ENCODE measurements at places on chromosomes 13 and 19.
A peak's percentile ranks its signal among the peaks of the same experiment; 100 is the strongest.

DNA sequence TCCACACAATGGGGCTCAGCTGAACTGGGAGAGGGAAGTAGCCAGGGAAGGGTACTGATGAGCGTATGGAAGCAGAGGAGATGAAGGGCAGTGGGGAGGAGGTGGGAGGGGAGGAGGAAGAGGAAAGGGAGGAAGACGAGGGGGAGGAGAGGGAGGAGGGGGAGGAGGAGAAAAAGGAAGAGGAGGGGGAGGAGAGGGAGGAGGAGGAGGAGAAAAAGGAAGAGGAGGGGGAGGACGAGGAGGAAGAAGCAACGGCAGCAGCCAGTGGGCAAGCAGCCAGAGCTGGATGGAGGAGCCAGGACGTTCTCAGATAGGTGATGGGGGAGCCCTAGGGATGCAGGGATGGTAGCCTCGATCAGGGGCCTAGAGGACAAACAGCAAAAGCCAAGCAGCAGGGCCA lies 5.6 kb downstream of the CERS4 start:
- DNase-seq, result no peak

DNA sequence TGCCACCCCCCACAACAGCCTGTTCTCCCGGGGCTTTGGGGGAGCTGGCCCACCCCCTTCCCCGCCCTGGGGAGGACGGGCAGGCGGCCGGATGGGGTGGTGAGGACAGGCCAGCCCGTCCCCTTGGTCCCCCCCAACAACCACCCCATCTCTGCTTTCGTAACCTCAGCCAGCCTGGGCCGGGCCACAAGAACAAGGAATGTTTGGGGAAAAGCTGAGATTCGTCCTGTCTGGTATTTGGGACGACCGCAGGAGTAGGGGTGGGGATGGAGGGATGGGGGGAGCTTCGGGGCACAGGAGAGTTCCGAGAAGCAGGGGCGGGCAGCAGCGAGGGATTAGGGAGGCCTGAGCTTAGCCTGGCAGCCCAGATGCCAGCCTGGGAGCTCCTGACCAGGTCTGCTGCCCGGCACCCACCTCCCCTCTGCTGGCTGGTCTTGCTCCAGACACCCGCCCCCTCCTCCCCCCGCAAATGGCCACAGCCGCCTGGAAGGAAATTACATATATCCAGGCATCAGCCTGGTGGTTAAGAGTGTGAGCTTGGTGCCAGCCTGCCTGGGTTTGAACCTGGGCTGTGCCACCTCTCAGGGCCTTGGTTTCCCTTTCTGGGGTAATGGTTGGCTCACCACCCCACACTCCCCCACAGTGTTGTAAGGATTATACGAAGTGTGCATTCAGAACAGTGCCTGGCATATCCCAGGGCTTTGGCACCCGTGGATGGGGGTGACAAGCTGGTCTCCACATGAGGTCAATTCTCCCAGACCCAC lies at the start of gene PODNL1:
TSS of gene PODNL1 (minus strand) at position 117 of the 764 bp plus-strand sequence. CDS start 236 bp downstream, outside the sequence.
- DNase-seq, result no peak

- no peak for DNase-seq
These were observed 56.4 kb upstream of the NPAS1 start for GRCh38 chr19:46963093-46963734.

- DNase-seq, result no peak
These were observed 20.1 kb upstream of the ARHGEF18 start for GRCh38 chr19:7328647-7329046.

- DNase-seq, result no peak
These were observed 18.0 kb upstream of the ZNF723 start for GRCh38 chr19:22814124-22814523.

GRCh38 chr13:95865080-95865615 lies 188.1 kb downstream of the UGGT2 start:
- DNase-seq, result no peak

DNA sequence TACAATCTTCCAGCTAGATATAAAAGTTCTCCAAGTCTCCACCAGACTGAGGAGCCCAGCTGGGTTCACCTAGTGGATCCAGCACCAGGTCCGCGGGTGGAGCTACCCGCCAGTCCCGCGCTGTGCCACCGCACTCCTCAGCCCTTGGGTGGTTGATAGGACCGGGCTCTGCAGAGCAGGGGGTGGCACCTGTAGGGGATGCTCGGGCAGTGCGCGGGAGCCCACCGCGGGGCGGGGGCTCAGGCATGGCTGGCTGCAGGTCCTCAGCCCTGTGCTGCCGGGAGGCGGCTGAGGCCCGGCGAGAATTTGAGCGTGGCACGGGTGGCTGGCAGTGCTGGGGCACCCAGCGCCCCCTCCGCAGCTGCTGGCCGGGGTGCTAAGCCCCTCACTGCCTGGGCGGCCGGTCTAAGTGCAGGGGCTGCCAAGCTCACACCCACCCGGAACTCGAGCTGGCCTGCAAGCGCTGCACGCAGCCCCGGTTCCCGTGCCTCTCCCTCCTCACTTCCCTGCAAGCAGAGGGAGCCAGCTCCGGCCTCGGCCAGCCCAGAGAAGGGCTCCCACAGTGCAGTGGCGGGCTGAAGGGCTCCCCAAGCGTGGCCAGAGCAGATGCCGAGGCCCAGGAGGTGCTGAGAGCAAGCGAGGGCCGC lies 542.8 kb upstream of the PCDH9 start:
- no peak for DNase-seq

DNA sequence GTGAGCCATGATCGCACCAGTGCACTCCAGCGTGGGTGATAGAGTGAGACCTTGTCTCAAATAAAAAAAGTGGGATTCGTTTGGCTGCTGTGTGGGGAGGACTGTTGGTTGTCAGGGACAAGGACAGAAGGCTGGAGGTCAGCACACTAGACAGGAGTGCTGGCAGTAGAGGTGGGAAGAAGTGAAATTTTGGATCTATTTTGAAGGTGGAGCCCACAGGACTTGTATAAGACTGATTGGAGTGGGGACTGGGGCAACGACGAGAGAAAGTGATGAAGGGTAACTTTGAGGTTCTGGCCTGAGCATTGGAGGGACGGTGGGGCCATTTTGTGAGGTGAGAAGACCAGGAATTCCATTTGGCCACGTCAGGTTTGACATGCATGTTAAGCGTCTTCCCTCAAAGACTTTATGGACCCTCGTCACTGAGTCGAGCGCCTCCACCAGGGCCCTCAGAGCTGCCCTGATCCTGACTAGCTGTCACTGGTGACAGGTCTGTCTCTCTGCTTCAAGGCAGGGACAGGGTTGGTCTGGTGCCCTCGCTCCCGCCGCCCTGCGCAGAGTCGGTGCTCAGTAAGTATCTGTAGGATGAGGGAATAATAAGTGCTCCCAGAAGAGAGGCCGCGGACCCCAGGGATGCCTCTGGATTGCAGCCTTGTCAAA lies 673 bp downstream of the CTU1 start:
- peak; percentile 36 for DNase-seq

GRCh38 chr13:43780666-43781065 lies 6.1 kb downstream of the ENOX1 start:
- DNase-seq, result no peak

DNA sequence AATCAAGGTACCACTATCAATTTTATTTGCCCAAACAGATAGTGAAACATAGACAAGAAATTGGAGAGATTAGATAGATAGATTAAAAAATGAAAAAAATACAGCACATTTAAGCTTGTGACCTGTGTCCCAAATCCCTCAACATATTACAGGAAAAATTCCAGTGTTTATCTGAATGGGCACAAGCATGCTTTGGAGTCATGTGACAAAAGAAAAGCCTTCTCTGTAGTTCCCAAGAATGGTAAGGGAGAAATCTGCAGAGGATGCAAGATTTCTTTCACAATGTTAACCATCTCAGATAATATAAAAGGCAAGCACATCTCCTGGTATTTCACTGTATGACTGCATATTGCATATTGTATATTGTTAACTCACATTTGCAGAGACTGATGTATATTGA lies 168.0 kb downstream of the PCDH9 start:
- DNase-seq, result no peak

- DNase-seq, result peak; percentile 38
These were observed 122.6 kb upstream of the SLC10A2 start for GRCh38 chr13:103188713-103189326.

GRCh38 chr13:106418556-106418955 lies 116.9 kb downstream of the EFNB2 start:
- DNase-seq, result no peak

GRCh38 chr13:35500144-35500543 lies 23.7 kb upstream of the MAB21L1 start:
- no peak for DNase-seq

DNA sequence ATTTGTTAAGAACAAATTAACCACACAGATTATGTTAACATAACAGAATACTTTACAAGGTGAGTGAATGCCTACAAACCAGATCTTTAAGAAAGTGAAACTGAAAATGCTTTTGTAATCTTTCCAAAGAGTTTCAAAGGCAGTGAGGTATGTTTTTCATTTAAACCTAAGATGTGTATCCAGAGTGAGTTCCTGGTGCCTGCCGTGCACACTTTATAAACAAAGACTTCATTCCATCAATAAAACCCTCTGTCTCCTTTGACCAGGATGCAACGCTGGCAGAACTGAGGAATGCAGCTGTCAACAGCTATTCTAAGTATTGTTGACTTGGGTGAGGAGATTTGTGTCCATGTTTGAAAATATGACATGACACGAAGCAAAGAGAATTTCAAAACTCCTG lies 344.6 kb downstream of the DNAJC15 start:
- no peak for DNase-seq

DNA sequence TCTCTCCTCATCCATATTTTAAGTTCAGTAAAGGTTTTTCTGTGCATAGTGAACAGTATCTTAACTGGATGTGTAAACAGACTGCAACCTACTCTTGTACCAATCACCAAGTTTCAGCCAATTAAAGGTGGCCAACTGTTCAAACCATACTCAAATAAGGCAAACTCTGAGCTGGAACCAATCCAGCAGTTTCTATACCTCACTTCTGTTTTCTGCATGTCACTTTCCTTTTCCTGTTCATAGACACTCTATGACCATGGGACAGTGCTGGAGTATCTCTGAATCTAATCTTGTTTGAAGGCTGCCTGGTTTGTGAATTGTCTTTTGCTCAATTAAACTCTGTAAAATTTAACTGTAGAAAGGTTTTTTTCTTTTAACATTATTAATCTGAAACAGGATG lies 470.3 kb upstream of the SLITRK6 start:
- no peak for DNase-seq

- no peak for DNase-seq
These were observed 1.0 kb upstream of the TYROBP start for GRCh38 chr19:35908973-35909683.

DNA sequence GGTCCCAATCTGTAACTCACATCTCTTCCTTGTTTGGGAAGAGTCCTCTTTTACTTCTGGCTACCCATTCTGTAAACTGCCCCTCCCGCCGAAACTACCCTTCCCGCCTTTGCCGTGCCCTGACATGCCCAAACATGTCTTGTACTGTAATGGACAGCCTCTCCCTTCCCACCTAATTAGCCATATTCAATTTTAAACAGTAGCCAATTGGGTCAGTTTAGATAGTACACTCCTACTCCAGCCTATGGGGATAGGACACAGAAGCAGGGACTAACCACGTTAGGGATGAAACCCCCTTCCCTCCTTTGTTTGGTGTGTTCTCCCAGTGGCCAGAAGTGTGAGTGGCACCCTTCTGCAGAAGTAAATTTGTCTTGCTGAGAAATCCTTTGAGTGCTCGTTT lies 34.2 kb downstream of the SACS start:
- DNase-seq, result no peak

GRCh38 chr19:45245334-45245787 lies at the start of gene EXOC3L2:
Gene EXOC3L2 (minus strand): TSS chr19:45245407. CDS start chr19:45239045, 6,362 bp downstream.
- DNase-seq, result no peak

DNA sequence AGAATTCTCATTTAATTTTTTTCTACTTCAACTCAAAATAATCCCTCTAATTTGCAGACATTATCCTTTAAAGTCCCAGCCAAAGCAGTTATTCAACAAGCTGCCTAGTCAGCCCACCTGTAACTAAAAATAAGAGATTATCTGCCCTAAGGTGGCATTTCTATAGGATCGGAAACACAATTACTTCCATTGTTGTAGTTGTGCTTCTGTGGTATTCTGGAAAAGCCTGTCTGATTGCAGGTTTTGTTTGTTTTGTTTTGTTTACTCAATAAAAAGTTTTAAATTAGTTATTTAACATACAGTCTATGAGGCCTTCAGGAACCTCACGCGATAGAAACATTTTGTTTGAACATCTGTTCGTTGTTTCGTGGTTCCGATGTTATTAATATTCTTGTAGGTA lies 101.0 kb downstream of the ZIC5 start:
- DNase-seq, result peak; percentile 66

DNA sequence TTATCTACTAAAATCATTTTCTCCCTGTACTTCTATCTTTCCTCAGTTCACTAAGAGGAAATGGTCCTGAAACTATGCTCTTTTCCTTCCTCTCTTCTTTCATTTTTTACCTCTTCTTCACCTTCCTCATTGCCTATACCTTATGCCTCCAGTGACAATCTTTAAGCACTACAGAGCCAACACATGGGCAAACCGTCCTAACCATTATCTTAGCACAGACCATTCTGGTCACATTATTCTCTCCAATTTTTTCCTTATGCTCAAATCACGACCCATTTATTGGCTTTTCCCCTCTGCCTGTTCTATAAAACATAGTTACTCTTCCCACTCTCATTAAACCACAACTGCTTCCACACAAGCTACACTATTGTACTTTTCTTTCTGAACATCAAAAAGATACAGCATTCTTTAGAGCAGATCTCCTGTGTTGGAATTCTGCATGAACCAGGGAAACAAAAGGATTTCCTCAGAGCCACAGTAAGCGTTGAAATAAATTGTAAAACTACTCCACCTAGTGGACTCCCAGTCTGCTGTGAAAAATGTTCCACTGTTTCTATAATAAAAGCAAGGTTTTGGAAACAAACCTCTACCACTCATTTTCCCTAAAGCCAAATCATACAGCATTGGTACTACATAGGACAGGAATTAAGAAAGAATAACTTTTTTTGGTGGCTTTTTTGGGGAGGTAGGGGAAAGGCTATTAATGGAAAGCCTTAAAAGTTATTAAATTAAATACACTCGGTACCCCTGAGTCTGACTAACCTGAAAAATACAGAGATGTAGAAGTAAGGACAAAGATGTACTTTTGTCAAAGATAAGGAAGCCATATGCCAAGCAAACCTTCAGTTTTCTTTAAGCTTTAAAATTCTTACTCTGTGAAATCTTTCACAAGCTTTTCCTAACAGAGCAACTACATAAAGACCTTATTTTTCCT lies 19.5 kb downstream of the NUFIP1 start:
- DNase-seq, result peak; percentile 22
